ENCODE measurements at places on chromosomes 12 and 14.

GRCh38 chr14:34714320-34715126, at the start of gene CFL2:
CFL2 (minus strand) TSS chr14:34714593; CDS start chr14:34714540, 53 bp downstream.
- peak; percentile 89 for DNase-seq

DNA sequence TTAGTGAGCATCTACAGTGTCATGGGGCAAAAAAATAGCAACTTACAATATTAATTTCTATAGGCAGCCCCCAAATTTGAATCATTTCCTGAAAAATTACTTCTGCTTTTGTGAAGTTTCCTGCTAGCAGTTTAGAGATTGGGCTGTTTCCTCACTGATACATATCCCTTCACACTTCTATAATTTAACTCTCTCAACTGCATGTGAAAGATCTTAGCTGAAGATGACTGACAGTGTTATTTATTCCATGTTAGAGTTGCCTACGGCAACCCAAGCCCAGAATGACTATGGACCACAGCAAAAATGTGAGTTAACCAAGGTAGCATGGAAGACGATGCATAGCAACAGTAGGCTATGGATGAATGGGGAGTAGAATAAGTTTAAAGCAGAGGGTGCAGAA, at the start of gene KLRG1:
Gene KLRG1, plus strand, starts transcription at position 134 of the 400 bp plus-strand sequence. Its CDS starts 90 bp downstream, at position 224.
- DNase-seq, result no peak

DNA sequence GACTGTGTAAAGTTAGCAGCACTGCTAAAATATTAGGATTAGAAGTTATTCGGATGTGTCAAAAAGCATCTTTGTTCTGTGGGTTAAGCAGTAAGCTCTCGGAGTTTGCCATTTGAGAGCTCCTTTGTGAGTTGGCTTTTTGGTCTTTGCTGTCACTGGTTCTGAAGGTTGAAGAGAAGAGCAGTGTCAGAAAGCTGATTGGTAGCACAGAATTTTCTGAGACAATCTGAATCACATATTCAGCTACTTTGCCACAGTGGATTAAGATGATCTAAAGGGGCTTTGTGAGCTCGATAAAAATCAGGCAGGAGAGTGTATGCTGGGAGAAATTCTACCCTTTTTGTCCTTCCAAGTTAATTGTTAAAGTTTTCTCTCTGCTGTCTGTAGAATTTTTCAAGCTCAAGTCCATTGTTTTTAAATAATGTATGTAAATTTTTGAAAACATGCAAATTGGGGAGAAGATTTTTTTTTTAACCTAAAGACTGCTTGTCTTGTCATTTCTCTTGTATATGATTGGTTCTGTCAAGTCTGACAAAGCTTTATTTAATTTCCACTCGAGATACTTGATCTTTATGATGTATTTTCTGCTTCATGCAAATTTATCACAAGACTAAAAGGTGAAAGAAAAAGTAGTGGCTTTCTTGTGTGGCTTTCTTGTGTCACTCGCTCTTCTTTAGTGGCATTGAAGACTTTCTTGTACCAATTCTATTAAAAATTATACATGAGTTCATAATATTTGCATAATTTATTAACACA, 307.3 kb downstream of the EGLN3 start:
- DNase-seq, result no peak

DNA sequence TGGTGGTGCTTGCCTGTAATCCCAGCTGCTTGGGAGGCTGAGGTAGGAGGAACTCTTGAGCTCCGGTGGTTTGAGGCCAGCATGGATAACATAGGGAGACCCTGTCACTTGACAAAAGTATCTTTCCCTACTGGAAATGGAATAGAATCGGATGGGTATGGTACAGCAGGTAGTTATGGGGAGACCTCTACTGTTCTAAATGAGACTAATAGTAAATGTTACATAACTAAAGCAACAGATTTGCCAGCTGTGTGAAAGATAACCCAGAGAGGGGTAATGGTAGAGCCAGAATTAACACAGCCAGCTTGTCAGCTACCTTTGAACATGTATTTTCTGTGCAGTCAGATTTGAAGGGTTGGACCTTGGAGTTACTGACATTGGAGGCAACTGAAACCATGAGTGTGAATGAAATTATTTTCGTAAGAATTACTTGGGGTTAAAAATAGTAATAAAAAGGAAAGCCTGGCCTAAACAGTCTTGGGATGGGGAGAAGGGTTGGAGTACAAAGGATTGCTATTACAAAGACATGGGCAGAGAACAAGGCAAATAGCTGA, 21.7 kb upstream of the NUP107 start:
- DNase-seq, result no peak

All from left lobe of liver (tissue), 2 donors.